ENCODE measurements at places on chromosomes 1 and 21.

GRCh38 chr1:119081267-119081666 is 59.2 kb downstream of the WARS2 start:
- no peak for DNase-seq

GRCh38 chr1:203597331-203598090 is 29.1 kb upstream of the ATP2B4 start:
- DNase-seq, result no peak

DNA sequence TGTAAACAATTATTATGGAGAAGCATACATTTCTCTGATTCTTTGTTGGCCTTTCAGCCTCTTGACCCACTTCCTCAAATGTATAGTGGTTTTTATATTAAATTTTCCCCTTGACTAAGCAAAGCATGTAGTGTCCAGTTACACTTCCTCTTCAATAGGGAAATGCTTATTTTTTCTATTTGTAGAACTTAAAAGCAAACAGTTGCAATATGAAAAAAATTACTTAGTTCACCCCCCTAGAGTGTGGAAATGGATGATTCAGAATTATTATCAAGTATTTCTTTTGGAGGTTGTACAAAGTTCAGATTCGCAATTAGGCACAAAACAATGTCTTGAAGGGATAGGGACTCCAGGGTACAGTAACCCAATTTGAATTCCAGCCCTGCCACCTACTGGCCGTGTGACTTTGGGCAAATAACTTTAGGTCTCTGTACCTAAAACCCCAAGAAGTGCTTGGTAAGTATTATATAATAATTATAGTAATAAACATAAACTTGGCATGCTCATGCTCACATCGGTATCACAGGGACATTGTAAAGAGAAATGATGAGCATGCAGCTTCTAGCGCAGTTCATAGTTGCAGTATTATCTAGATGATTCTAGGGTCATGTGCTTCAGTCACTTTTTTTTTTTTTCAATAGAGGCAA is 28.6 kb upstream of the IFNGR2 start:
- peak; percentile 65 for DNase-seq

- no peak for DNase-seq
These were observed 84.3 kb downstream of the NRDC start for GRCh38 chr1:51794260-51794659.

GRCh38 chr21:42780617-42781016 is 98.7 kb downstream of the WDR4 start:
- no peak for DNase-seq

- no peak for DNase-seq
These were observed 685 bp upstream of the RIPPLY3 start for GRCh38 chr21:37005548-37006485.

GRCh38 chr1:234222561-234223280 is 150.5 kb upstream of the COA6 start:
- DNase-seq, result no peak

DNA sequence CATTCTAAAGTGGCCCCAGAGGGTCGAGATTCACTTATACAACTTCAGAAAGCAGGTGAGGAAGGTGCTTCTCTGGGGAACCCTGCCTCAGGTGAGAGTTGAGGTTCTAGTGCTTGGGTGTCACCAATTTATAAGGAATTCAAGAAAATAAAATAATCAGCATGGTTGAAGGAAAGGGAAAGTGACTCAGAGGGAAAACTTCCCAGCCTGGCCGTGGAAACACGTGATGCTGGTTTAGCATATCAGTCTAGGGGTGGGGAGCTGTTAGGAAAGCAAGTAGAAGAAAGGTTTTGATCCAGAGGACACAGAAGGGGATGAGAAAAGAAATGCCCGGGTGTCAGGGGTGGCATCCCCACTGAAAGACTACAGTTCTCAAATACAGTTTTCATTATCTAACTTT is 37.7 kb upstream of the TMEM125 start:
- DNase-seq, result no peak

DNA sequence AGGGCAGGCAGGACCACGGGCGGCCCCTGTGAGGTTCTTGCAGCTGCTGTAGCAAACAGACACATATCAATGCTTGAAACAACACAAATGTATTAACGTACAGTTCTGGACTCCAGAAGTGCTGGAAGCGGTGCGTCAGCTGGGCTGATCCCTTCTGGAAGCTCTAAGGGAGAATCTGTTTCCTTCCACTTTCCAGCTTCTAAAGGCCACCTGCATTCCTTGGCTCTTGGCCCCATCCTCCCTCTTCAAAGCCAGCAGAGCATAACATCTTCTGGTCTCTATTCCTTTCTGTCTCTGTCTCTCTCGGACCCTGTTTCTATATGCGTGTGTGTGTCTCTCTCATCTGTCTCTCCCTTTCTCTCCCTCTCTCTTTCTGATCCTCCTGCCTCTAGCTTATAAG is 102.3 kb downstream of the SPSB1 start:
- no peak for DNase-seq

GRCh38 chr1:210467440-210468043 is 138.8 kb downstream of the HHAT start:
- no peak for DNase-seq

GRCh38 chr21:14479241-14479786 is 66.8 kb downstream of the SAMSN1 start:
- no peak for DNase-seq

DNA sequence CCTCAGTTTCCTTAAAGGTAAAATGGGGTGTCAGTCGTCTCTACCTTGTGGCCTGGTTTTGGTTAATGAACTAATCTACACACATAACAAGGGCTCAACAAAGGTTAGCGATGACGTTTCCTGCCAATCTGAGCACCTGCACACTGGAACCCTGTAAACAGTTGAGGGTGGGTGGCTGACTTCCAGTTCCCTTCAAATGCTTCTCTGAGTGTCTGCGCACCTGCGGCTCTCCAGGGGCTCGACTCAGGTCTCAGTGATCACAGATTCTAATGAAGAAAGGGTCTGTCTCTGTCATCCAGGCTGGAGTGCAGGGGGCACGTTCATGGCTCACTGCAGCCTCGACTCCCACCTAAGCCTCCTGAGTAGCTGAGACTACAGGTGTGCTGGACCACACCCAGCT is 3.3 kb upstream of the AGPAT3 start:
- no peak for DNase-seq

GRCh38 chr1:119554183-119554582 is 47.2 kb downstream of the HSD3B1 start:
- no peak for DNase-seq

GRCh38 chr1:220564216-220564615 is 36.3 kb downstream of the MARK1 start:
- no peak for DNase-seq

DNA sequence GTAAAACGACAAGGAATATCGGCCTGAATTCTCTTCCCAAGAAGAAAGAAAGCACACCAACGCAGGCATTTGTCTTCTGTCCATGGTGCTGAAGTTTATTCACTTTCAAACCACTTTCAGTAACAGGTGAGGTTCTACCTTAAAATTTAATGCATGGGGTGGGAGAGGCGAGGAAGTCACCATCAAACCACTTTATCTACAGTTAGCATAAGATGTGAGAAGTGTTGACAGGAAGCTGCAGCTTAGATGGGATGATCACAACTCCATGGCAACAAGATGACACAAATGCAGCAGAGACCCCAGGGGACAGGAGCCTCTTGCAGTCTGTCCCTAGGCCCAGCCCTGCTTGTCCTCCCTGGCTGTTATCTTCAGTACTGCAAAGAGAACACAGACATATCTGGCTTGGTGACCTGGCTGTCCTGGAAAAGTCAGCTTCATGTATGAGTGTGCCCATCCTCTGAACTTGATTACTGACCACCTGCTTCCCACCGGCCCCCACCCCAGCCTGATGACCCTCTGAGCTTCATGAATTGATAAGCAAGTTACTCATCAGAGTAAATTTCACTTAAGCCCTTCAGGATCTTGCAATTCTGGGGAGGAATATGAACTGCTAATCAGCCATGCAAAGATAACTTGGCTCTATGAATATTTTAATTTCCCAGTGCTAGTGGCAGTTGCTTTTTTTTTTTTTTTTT is 1.8 kb downstream of the NPPA start:
- DNase-seq, result no peak

GRCh38 chr1:11918799-11919519 is 7.3 kb downstream of the KIAA2013 start:
- DNase-seq, result no peak

GRCh38 chr1:4336507-4336906 is 317.9 kb upstream of the AJAP1 start:
- DNase-seq, result no peak

GRCh38 chr1:43585557-43585956 is 54.9 kb downstream of the PTPRF start:
- no peak for DNase-seq

- no peak for DNase-seq
These were observed 83.5 kb downstream of the NPHP4 start for GRCh38 chr1:5908461-5909375.

GRCh38 chr1:240194120-240194519 is 102.4 kb downstream of the FMN2 start:
- DNase-seq, result no peak

DNA sequence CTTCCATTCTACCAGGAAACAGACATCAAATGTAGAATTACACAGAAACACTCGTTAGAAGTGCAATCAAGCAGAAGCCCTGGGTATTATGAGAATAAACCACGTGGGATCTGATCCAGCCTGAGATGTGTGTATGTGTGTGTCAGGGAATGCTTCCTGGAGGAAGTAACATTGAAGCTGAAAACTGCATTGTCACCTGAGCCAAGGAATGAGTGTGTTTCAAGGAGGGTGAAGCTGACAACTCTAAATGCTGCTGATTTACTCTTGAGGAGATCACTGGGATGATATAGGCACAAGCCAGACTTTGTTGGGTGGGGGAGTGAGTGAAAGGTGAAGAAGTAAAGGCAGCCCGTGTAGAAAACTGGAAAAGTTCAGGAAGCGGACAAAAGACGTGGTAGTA is 27.6 kb downstream of the FAAH start:
- DNase-seq, result no peak

GRCh38 chr1:160863774-160864131 is 1.1 kb upstream of the CD244 start:
- DNase-seq, result no peak

DNA sequence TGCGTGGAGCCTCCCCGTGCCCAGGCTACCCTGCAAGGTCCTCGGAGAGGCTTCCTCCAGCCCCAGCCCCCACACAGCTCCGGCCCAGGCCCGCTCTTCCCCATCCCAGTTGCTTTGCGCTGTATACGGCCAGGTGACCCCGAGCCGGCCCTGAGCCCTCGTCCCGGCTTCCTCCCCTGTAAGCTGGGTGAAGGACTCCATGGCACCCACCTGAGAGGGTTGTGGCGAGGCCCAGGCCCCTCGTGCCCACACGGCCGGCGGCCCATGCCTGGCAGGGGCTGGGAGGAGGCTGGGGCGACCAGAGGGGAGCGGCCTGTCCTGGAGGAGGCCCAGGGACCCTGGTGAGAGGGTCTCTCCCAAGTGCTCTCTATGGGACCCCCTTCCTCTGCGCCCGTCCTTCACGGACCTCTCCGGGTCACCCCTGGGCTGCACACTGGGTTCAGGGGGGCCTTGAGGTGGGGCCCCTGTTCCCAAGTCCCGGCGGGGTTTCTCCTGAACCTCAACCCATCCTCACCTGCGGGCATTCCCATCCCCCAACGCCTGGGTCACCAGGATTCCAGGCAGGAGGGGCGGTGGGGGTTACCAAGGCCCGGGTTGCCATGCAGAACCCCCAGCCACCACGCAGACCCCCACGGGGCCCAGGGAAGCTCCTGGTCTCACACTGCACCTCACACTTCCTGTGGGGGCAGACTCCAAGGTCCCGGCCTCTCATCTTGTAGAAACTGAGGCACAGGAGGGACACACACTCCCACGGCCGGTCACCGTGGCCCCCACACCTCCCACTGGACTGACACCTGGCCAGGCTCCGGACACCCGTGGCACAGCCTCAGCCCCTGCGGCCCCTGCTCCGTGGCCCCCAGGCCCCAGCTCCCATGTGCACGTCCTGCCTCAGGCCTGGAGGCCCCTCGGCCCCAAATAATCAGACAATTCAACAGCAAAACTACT is 25.2 kb downstream of the COL6A1 start:
- no peak for DNase-seq

DNA sequence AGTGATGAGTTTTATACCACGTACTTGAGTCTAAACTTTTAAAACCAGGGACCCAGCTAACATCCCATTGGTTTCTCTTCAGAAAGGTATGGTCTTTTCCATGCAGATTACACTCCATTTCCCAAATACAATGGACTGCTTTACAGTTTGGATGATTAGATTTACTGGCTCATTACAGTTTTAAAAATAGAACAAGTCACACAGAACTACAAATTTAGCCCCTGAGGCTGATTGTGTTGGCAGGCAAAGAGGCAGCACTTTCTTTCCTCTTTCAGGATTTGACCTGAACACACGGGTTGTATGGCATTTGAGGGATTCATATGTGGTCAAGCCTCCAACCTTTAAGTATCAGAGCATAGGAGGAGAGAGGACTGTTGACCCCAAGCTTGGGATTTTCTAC is 21.8 kb upstream of the VTCN1 start:
- DNase-seq, result no peak

DNA sequence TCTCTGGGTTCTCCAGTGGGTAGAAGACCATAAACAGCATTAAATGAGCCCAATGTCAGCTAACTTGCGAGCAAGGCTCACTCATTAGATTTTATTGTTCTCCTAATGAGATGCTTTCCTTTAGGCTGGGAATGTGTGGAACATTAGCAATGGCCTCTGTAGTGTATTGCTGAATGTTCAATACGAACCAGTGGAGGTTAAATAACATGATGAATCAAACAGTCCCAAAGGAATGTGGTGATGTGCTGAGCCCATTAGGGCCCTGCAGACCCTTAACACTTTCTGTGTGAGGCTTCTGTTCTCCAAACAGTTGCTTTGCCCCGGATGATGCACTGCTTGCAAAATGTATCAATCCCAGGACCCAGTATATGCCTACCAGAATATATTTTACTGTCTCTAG is 225.5 kb downstream of the ATG4C start:
- DNase-seq, result no peak

DNA sequence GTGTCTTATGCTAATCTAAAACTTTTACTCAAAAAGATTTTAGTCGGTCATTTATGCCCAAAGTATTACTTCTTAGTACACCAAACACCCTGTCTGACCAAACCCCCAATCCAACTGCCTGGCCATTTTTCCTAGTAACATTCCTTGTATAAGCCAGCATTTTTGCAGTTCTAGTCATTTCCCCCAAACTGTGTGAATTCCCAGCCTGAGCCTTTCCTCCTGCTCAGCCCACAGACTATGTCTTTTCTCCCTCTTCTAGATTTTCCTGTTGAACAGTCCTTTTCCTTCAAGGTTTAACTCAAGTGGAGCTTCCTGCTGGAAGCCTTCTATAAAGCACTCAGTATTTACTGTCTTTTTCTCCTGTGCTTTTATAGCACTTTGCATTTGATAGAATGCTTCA is 843.8 kb downstream of the USP25 start:
- DNase-seq, result no peak

- no peak for DNase-seq
These were observed 108.2 kb downstream of the UCHL5 start for GRCh38 chr1:192950926-192951325.

DNA sequence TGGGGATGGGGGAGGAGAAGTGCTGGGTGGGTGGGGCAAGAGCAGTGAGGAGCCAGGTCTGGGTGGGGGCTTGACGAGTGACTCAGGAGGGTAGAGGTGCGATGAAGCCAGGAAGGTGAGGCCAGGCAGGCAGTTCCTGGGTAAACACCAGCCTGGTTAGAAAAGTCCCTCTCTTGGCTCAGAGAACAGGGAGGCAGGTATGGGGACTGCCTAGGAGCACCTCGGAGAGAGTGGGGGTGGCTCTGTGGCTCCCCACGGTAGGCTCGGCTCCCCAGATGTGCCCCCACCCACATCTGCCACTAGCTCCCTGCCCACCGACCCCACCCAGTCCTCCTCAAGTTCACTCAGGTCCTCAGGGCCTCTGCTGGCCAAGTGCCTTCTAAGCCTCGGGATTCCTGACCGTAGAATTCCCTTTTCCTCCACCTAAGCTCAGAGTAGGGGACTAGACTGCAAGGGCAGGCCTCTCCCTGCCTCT is 1.2 kb downstream of the HSPG2 start:
- DNase-seq, result no peak

GRCh38 chr1:205569411-205570172 is 62.2 kb downstream of the ELK4 start:
- DNase-seq, result no peak
